Activated CD4-positive, CD25-positive, alpha-beta regulatory T cell treated with anti-CD3 and anti-CD28 coated beads, Interleukin-2, amount 50 U/mL, for 24 hours (primary cell): ENCODE measurements at places on chromosomes 11 and 22.

GRCh38 chr11:30504468-30504867, 81.7 kb downstream of the MPPED2 start:
- ATAC-seq = no peak

- ATAC-seq = no peak
These were observed 23.6 kb downstream of the CBL start for GRCh38 chr11:119229741-119230140.

DNA sequence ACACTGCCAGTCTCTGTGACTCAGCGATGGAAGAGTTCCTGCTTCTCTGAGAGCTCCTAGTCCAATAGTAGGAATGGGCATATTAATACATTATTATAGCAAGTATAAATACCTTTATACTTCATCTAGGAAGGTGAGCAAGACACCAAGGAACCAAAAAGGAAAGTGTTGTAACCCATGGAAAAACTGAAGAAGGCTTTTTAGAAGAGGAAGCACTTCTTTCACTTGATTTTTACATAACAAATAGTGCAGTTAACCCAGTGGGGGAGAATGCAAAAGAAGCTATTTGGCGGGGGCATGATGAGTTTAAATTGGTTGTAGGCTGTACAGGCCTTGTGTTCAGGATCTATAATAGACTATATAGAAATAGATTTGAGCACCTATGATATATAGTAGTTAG, 31.2 kb upstream of the C11orf87 start:
- no peak for ATAC-seq

GRCh38 chr11:70067591-70068341, 10.4 kb upstream of the ANO1 start:
- no peak for ATAC-seq

- no peak for ATAC-seq
These were observed 224.6 kb upstream of the NTM start for GRCh38 chr11:131145791-131146190.

DNA sequence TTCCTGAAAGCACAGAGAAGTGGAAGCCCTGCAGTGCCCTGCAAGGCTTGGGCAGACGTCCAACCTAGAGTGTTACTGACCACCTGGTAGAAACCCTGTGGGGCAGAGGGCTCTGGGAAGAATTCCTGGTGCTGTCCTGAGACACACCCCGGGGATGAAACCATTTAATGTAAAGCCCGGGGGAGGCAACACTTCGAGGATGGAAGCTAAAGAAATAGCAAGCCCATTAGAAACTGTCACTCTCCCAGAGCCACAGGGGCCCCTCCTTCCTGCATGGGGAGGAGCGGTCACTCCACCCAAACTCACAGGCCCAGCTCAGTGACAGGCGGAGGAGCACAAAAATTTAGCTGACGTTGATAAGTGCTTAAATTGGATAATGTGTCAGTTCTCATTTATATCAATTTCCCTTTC, 57.6 kb downstream of the NRXN2 start:
- no peak for ATAC-seq

DNA sequence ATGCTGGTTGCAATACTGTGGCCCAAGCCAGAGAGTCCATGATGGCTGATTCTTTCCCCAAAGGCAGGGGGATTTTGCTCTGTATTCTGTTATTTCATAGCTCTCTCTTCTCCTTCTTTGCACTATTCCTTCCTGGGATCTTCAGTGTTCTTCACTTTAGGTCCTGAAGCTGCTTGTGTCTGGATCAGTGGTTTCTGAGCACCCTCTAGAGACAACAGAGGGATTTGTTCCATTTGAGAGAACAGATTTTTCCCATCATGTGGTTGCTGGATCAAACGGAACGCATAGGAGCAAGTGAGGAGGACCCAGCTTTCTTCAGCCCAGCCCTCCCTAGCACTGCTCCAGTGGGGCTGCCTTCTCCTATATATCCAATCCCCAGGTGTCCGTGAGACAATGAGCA, 68.7 kb upstream of the SYN3 start:
- no peak for ATAC-seq

GRCh38 chr11:1345737-1346513, 36.5 kb upstream of the TOLLIP start:
- no peak for ATAC-seq

- ATAC-seq = no peak
These were observed 114.6 kb upstream of the BID start for GRCh38 chr22:17888855-17889254.

- ATAC-seq = no peak
These were observed 72.7 kb upstream of the AKIP1 start for GRCh38 chr11:8838248-8838647.

- no peak for ATAC-seq
These were observed 69.8 kb downstream of the RNF169 start for GRCh38 chr11:74818283-74818946.

DNA sequence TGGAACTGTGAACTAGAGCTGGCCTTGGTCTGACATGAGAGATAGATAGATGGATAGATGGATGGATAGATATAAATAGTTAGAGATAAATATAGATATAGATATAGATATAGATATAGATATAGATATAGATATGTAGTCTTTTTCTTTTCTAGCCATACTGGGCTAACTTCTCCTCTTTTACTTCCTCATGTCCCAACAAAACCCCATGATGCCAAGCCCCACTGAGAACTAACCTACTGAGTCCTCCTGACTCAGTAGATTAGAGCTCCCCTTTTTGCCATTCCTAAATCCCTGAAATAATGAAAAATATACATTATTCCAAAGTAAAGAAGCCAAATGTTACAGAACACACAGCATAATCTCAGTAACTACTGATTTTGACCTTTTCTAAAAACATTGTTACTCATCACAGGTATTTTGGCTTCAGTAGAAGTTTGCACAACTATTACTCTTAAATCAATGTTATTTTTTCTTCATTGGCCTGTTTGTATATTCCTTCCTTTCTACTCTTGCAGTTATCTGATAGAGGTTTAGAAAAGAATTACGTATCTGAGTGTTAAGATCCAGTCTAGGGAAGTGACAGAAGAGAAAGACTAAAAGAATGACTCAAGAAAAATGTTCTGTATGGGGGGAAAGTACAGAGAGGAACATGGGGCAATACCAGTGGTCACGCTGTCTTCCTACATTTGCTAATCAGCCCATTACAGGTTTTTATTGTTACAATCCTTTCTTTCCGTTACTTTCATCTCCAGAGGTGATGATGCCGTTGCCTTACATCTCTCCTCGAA, 6.0 kb upstream of the OR10D3 start:
- no peak for ATAC-seq

DNA sequence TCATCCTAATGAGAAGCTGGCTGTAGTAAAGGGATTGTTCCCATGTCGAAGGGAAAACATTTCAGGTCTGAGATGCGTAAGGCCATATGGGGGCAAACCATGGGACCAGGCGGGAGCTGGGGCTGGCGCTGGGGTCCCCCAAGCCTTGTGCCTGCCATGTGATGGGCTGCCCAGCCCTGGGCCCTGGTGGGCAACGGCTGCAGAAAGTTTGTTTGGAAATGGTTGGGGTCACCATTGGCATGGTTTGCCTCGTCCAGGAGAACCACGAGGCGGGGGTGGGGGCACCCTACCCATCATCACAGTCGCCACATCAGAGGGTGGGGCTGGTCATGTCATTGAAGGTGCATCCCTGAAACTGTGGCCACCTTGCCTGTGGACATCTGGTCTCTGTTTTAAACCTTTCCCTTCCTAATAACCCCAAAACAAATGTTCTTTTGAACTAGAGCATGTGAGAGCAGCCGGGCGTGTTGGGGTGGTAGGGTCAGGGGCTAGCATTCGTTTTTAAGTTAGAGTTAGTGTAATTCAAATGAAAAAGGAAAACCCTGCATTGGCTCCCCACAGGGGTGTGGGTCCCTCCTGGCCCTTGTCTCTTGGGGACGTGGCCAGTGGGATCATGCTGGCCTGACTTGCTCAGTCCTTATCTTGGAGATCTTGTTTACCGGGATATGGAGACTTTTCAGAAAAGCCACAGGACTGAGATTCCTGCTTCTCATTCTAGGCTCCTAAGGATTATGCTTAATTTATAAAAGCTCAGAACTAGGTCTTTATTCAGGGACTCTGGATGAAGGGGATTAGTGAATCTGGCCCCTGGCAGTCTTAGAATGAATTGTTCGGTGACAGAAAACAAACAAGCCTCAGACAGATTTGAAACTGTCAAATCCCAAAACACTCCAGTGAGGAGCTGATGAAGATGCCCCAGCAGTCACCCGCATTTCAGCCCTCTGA, 98.5 kb downstream of the CTTN start:
- ATAC-seq = no peak

DNA sequence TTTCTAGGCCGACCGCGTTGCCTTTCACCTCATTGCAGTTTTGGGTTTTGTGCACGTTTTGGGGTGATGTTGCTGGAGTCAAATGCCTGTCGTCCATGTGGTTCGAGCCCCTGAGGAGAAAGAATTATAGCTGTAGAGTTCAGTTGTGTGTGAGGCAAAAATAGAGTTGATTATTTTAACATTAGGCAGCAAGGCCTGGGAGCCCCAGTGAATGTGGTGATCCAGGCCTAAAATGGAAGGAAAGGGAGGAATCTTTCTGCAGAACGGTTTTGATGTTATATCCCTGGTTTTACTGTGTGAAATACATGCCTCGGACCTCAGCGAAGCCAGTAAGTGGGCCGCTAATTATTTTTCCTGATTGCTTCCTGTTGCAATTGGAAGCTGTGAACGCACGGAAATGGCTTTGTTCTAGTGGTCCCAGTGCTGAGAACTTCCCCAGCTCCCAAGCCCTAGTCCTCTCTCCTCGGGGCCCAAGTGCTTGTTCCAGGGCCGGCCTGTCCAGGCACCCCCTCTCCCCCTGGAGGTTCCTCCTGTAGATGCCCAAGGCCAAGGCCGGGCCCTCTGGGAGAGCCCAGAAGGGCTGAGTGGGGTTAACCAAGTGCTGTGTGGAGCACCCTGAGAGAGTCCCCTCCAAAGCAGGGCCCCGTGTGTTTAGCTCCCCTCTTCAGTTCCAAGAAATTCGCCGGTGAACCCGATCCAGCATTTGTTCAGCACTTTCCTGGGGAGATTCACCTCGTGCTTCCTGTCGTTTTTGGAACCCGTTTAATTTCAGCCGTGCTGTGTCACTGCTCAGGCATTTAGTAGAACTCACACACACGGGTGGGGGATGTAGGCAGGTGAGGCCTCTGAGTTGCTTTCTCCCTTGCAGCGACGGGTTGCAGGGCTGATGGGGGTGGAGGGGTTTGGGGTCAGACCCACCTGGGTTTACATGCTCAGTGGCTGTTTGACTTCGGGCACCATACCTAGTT, 2.1 kb downstream of the LRP5 start:
- no peak for ATAC-seq
